M059J (cell line): ENCODE measurements at places on chromosomes 5 and 9. TPM values are rescaled to one million over a fixed set of nuclear protein-coding genes. Genes with fewer than 3 reads are reported as not detected.
A peak's percentile ranks its signal among the peaks of the same experiment; 100 is the strongest.

Gene RNF208
- total RNA-seq = 0.39 TPM in 1 of 2 replicates, not detected in the other

- DNase-seq = no peak
Observed at GRCh38 chr5:53568871-53569270, 8.4 kb downstream of the NDUFS4 start.

- DNase-seq = no peak
Observed at GRCh38 chr9:127126971-127127370, 4.5 kb upstream of the ANGPTL2 start.

GRCh38 chr5:176994460-176995121, 12.0 kb downstream of the UIMC1 start:
- DNase-seq = peak; percentile 22

- DNase-seq = peak; percentile 35
Observed at GRCh38 chr9:82989929-82990328, 73.0 kb downstream of the RASEF start.
